Heart right ventricle (tissue), 16 donors: ENCODE measurements at places on chromosomes 5 and 9.

GRCh38 chr5:176719113-176719739 is 71.9 kb downstream of the TSPAN17 start:
- no peak for DNase-seq

GRCh38 chr9:135701067-135701958 is 672 bp upstream of the KCNT1 start:
- no peak for DNase-seq

- DNase-seq: no peak
Measured at GRCh38 chr9:115107701-115108100, 10.3 kb downstream of the TNC start.

DNA sequence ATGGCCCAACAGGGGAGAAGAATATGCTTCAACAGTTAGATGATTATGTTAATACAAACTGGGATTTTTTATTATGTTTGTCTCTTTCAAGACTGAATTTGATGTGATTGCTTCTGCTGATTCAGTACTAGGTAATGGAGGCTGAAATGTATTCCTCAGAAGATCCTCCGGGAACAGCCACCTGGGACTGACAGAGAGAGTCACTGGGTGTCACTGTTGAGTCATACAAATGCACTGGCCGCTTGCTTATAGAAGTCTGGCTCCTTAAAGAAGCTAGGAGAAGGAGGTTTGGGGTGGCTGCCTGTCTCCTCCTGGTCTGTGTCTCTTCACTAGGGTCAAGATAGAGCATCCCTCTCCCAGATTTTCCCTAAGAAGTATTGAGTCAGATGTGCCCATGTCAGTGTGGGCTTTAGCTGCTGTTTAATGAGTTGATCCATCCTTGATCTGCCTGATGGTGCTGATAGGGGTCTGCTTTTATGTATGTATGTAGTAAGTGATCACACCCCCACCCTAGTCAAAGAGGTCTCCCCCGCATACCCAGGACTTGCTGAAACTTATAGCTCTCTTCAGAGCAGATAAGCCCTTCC is 773.4 kb downstream of the BRINP1 start:
- DNase-seq: no peak
